Stimulated activated CD8-positive, alpha-beta memory T cell treated with anti-CD3 and anti-CD28 coated beads, Interleukin-7, amount 100 ng/mL, for 24 hours (primary cell): ENCODE measurements at places on chromosomes 1 and 21.
A peak's percentile ranks its signal among the peaks of the same experiment; 100 is the strongest.

DNA sequence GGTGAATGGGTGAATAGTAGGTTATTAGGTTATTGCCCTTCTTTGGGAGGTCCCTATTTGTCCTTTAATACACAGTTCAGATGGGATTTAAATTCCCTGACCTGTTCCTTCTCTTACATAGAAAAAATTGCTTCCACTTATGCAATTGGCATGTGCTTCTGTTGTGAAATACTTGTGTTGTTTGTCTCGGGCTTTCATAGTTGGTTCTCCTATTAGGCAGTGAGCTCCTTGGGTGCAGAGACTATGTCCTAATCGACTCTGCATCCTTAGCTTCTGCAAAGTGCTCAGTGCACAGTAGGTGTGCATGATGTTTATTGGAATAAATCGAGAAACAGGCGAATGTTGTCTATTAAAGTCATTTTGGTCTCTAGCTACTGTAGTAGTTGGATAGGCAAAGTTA lies 1.3 kb upstream of the PDE4B start:
- DNase-seq, result no peak

GRCh38 chr1:114139540-114139939 lies 14.1 kb downstream of the SYT6 start:
- DNase-seq, result no peak

- no peak for DNase-seq
These were observed 17.7 kb downstream of the CBR1 start for GRCh38 chr21:36087362-36088138.

DNA sequence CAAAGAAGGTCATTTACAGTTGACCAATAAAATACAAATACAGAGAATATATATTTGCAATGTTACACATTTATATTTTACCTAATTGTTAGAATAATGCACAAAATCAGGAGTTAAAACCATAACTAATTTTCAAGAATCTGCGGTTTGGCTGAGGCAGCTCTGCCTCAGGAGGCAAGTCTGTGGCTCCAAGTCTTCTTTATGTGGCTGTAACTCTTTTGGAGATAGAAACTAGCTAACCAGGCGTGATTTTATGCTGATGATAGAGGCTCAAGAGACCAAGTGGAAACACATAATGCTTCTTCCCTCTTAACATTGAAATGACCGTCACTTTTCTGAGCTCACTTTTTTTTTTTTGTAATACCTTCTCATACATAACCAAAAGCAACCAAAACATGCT lies 744.7 kb upstream of the CXADR start:
- no peak for DNase-seq

DNA sequence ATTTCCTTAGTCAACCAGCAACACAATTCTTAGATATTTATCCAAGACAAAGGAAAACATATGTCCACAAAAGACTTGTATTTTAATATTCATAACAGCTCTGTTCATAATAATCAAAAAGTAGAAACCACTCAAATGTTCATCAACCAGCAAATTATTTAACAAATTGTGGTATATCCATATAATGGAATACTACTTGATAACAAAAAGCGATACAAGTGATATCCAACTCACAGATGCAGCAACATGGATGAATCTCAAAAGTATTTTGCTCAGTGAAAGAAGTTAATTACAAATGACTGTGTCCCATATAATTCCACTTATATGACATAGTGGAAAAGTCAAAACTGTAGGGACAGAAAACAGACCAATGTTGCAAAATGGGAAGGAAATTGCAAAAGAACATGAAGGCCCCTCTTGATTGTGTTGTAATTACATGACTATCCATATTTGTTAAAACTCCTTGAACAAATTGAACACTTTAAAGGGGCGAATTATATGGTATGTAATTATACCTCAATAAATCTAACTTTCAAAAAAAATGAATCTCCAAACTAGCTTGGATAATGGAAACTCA lies 116.9 kb downstream of the EDEM3 start:
- DNase-seq, result no peak

GRCh38 chr1:65109487-65109886 lies 38.5 kb upstream of the AK4 start:
- DNase-seq, result no peak

GRCh38 chr1:146019231-146020057 lies 2.1 kb downstream of the HJV start:
- no peak for DNase-seq

GRCh38 chr1:198556971-198557370 lies 16.5 kb upstream of the ATP6V1G3 start:
- DNase-seq, result peak; percentile 20
